ENCODE measurements at places on chromosomes 2 and 18. TPM values are rescaled to one million over a fixed set of nuclear protein-coding genes. Genes with fewer than 3 reads are reported as not detected.
A peak's percentile ranks its signal among the peaks of the same experiment; 100 is the strongest.

DNA sequence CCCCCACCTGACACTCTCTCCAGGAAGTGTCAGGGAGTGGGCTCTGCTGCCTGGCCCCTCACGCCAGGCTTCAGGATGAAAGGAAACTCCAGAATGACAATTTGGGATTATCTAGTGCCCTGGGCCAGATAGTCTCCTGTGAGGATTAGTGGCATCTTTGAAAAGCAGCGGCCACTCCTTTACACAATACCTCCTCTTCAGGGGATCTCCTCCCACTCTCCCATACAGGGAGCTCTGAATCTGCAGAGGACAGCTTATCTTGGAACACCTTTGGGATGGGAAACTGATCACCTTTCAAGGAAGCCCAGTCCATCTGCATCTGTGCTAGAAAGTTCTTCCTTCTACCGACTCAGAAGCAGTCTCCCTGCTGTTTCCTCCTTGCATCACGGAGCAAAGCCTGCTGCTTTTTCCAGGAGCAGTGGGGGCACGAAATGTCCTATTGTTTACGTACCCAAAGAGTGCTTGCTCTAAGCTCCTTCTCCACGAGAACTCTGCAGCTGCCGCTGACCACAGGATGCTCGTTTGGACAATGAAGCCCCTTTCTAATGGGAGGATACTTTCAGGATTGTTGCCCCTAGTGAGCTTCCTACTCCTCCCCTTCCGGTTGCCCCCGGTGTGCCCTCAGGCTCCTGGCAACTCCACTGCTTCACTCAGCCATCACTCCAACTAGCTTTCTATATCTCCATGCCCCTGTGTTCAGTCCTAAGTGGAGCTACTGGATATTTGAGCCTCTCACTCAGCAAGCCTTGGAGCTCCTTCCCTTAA, 31.5 kb downstream of the SIX3 start:
- no peak for DNase-seq

GRCh38 chr2:42067521-42067920, 19.7 kb downstream of the PKDCC start:
- DNase-seq, result no peak

- no peak for DNase-seq
These were observed 8.6 kb downstream of the SNRNP27 start for GRCh38 chr2:69902213-69902922.

DNA sequence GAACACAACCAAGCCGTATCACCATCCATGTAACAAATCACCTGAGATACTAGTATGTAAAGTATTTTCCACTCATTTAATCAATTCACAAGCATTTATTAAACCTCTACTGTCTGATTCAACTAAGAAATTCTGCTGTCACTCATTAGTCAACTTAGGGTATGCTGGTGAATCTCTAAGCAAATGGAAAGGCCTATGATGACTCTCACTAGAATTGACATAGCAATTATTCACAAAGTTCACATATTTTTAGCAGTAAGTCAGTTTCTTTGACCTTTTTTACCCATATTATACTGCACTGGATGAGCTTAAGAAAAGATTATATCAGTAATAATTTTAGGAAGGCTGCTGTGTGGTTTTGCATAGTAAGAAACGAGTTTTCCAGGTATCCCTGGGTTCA, 130.1 kb downstream of the SLC8A1 start:
- no peak for DNase-seq

The RAB27B gene
- total RNA-seq, result 0.16 TPM

DNA sequence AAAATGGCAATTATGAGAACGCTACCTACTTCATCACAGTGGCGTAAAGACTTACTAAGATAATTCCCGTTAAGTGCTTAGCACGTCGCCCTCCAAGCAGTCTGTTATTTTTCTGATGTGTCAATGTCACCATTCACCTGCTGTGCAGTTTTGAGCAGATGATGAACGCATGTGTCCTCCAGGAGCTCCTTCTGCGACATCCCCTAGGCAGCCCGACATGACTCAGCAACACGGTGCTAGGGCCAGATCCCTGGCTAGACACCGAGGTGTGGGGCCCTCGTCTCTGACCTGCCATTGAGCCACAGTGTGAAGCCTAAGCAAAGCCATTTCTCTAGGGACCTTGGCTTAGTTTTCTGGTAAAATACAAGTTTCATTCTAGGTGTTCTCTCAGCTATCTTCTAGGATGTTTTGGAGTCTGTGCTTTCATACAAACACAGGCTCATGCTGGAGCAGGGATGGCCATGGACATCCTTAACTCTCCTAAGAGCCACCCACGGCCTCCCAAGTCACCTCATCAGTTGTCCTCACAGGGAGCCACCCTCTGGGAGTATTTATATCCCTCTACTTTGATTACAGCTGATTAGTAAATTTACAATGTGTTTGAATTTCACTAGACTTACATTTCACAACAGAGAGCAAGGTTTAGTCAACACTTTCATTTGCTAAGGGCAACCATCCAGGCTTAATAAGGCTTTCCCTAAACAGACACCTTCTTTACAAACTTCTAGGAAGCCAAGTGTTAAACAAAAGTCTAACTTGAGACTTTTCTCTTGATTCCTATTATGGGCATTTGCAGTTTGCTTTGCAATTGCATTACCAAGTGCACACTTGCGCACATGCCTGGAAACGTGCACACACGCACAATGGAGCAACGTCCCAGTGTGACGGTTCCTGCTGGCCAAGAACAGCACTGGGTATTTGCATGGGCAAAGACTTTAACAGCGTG, 376.8 kb upstream of the ID2 start:
- DNase-seq, result no peak

- DNase-seq, result no peak
These were observed 1124.9 kb upstream of the ZEB2 start for GRCh38 chr2:145644820-145645302.

GRCh38 chr2:120638450-120638849, 97.2 kb upstream of the GLI2 start:
- no peak for DNase-seq

The PROKR1 gene
- total RNA-seq, result not detected

- peak; percentile 73 for DNase-seq
These were observed 241.2 kb upstream of the TANK start for GRCh38 chr2:160918906-160919503.

The TFCP2L1 gene
- 0.14 TPM for total RNA-seq

DNA sequence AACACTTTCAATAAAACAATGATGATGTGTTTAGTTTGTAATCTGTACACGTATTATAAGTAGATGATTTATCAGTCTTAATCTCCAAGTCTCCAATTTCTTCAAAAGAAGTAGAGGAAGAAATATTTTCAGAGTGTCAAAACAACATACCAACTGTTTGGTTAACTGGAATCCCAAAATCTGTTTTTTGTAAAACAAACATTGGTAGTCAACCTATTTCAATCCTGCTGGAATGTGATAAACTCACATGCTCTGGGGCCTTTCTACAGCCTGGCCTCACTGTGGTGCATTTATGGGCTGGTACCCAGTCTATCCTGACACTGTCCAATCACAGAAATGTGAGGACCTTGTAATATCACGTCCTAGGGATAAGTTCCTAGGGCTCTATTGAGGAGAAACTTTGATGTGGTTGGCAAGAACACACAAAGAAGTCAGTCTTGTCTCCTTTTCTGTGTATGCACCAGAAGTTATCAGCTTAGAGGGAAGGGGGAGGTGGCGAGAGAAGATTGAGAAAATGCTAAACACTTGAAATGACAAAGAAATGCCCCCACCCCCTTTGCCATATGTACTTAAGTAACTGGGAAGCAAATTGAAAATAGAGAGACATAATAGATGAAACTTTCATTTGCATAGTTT, 47.2 kb downstream of the PRKRA start:
- DNase-seq, result no peak

DNA sequence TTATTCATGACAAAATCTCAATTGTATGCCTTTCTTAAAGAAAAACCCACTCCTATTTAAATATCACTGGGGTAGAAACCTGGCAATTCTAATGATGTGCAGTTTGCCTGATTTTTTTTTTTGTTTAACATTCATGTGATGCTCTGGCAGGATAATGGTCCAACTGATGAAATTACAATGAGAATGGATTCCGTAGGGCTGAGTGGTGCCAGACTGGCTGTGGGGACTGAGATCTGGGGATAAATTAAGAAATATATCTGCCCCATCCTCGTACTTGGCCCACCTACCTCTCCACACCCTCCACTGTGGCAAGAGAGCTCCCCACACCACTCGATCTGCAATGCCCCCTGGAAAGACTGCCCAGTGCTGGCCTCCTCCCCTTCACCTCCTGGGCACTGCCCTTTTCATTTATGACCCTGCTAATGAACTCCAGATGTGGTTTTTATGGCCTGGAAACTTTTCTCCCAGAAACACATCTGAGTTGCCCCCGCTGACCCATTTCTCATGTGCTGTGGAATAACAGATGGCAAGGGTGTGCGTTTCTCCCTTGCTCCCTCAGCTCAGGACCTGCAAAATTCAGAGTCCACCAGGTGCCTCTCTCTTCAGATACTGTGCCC, 33.0 kb upstream of the RPL37A start:
- DNase-seq, result no peak

- DNase-seq, result no peak
These were observed 18.3 kb downstream of the RAMP1 start for GRCh38 chr2:237877576-237878307.

GRCh38 chr18:28036488-28036887, 140.4 kb downstream of the CDH2 start:
- DNase-seq, result no peak

The TLX2 gene
- total RNA-seq, result not detected

DNA sequence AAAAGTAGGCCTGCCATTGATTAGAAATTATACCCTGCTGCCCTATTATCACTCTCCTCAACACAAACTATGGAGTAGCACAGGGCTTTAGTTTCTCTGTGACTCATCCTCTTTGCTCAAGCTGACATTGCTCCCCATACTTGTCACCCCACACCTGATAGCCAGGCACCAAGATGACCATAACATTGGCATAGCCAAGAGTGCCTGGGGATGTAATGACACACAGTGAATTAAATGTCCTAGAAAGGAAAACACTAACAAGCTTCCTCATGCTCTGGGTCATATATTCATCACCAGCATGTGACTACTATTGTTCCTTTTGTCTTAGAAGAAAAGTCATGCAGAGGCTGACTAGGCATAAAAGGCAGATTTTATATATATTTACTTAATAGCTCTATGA, 137.8 kb upstream of the RND3 start:
- no peak for DNase-seq

The BCL11A gene
- total RNA-seq, result 27.1 TPM
